ENCODE measurements at places on chromosomes 7 and 10.

DNA sequence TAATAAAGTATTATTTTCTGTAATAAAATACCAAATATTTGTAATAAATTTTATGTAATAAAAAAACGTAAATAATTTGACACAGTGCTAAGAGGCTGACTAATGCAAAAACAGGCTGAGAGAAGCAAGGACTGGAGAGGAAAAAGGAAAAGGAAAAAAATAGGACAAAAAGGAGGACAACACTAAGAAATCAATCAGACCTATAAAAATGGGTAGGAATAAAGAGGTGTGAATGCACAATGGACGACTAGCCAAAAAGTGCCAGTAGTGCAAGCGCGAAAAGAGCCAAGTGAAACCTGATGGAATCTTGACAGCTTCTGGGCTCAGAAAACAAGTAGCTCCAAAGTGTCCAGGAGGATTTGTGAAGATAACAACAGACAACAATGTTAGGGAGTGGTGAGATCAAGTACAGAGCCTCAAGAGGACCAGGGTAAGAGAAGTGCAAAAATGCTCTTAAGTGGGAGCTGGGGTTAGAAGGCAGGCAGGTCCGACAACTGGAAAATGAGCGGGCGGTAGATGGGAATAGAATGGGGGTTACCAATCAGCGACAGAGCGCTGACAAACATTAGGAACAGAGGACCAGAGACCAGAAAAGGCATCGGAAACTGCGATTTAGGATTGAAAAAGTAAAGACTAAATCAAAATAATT, 1.2 kb downstream of the BRAF start:
- DNase-seq, result no peak

DNA sequence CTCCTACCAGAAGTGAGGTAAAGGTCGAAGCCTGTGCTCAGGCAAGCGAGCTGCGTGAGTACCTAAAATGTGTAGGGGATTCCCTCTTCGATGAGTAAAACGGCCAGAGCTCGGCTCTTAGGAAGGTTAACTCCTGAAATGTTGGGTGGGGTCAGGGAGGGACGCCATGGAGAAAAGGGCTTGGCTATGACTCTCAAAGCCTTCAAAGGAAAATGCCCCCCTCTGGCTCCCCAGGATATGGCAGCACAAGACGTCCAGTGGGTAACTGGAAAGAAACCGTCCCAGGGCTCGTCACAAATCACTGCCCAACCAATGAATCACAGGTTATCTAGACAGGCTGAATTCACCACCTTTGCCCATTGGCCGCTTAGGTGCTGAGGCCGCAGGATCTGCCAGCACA, 58.0 kb downstream of the CALML3 start:
- no peak for DNase-seq

- DNase-seq, result no peak
Observed at GRCh38 chr10:75803121-75803520, 371.7 kb downstream of the LRMDA start.

GRCh38 chr7:157339777-157340677, 3.2 kb downstream of the DNAJB6 start:
- no peak for DNase-seq

GRCh38 chr7:636396-636795, 90.1 kb upstream of the DNAAF5 start:
- no peak for DNase-seq

GRCh38 chr10:59006511-59007306, 169.7 kb upstream of the PHYHIPL start:
- no peak for DNase-seq

DNA sequence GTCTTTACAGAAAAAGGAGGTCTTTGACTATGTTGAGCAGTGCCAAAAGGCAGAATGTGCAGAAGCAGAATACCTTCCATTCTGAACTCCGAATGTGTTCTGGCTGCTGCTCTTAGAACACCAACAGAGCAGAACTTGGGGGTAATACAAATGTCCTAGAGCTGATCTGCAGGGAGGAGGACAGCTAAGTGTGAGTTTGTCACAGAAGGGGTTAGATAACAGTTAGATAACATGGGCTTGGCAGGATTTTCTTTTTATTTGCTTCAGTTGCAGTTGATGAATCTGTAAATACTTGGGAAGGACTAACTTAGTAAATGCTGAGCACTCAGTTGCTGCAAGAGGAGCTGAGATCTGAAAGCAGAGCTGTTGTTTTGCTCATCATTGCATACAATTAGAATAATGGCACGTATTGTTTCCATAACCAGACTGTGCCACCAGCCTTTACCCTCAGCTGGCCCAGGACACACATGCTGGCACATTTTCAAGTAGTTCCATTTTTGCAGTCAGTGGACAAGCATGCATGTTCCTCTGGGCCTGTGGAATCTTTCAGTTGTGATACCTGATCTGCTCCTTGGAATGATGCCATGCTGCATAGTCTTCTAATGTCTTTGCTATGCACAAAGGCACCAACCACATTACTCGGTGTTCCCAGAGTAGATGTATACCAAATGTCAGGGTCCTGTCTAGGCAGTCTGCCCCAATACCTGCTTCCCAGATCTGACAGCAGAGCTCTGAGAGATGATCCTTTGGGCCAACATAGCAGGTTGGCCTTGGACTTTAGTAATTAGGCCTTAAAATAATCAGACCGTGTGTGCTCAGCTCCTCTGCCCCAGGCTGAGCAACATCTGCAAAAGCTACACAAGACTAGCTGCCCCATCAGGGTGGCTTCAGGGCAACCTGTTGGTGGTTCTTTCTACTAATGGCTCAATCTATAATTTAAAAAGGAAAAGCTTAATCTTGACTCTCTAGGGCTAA, 55.7 kb downstream of the GSDME start:
- no peak for DNase-seq

DNA sequence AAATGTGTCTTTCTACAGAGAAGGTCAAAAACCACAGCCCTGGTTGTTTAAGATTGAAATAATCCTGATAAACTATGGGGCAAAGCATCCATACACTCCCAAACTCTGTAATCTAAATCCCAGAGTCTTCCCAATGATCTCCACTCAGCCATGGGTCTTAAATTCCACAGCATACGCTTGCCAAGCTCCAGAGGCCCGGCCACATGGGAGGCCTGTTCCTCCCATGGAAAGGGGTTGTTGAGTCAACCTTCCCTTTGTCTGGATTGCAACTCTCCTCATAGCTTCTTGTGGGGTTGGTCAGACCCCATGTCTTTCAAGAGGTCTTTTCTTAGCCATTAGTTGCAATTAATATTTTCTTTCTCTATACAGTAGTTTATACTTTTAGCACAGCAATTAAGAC, 718 bp upstream of the STEAP4 start:
- no peak for DNase-seq

DNA sequence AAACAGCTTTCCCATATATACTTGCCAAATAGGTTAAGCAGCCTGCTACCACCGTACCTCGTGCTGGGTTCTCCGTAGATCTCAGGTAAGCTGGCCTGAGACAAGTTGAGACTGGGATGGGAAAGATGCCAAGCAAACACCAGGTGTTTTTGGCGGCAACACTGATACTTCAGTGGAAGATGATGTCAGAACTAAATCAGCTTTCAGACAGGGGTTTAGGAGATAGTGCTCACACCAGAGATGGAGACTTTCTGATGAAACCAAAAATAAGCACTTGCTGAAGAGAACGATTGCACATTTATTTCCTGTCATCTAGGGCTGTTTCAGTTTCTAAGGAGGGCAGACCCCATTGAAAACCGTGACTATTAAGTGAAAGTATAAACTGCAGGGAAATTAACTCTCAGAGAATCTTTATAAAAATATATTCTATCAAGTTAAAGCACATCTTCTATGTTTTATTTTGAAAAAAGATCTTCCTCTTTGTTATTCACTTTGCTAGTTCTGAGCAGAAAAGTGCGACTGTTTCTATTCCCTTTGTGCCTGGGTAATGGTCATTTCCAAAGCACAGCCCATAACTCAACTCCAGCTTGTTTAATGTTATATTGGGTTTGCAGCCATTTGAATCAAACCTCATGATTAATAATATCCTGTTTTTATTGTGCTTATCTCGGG, 149.9 kb downstream of the CPED1 start:
- DNase-seq, result no peak

- DNase-seq, result no peak
Observed at GRCh38 chr7:7641129-7641663, 644 bp downstream of the UMAD1 start.

GRCh38 chr10:107577221-107577620, 412.7 kb upstream of the SORCS1 start:
- DNase-seq, result no peak

- DNase-seq, result no peak
Observed at GRCh38 chr7:88280801-88281200, 25.9 kb downstream of the STEAP4 start.

DNA sequence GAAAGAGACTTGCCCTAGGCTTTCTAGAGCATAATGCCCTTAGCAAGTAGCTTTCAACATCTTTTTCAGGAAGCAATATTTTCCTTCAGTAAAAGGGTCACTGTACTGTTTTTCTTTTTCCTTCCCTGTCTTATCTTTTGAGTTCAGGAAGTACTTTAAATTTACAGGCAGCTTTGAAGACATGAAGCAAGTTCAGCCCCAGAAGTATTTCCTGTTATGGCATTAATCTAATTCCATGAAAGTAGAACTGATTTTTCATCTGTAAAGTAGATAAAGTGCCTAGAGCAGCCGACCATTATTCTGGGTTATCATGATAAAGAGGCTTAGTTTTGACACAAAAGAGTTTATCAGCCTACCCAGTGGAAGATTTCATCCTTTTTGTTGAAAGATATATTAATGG, 288.2 kb downstream of the ADK start:
- no peak for DNase-seq

- no peak for DNase-seq
Observed at GRCh38 chr7:55557666-55558188, 14.6 kb downstream of the VOPP1 start.

DNA sequence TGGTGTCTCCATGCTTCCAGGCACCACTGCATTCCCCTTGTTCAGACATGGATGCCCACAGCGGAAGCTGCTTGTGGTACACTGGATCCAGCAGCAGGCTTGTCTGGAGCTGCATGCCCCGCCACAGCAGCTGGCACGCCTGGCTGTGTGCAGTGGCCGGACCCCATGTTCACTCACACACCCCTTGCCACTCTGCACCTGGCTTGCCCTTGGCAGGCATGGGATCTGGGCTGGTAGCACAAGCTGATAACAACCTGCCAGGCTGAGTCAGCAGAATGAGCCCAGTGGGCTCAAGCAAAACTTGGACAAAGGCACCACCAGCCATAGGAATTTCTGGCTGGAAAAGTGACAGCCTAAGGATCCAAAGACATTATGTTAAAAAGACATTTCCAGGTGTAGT, 91.8 kb upstream of the TMEM168 start:
- DNase-seq, result no peak

DNA sequence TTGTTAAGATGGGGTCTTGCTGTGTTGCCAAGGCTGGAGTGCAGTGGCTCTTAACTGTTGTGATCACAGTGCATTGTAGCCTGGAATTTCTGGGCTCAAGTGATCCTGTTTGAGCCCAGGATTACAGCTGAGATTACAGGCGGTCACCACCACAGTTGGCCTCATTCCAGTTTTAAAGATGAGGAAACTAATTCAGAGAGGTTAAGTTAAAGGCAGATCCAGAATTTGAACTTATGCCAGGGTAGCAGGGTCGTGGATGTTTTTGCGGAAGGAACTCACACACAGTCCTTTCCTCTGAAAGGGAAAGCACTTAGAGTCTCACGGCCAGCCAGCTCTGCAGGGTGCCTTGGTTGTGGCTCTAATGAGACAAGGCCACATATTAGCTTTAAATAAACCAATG, 84.7 kb downstream of the MMRN2 start:
- DNase-seq, result no peak

GRCh38 chr10:52740913-52741675, 31.5 kb downstream of the MBL2 start:
- no peak for DNase-seq

- no peak for DNase-seq
Observed at GRCh38 chr10:30769361-30769760, 139.8 kb upstream of the LYZL2 start.

GRCh38 chr10:93993414-93993781, 333 bp upstream of the PLCE1 start:
- DNase-seq, result no peak

- no peak for DNase-seq
Observed at GRCh38 chr7:91242097-91242844, 22.0 kb upstream of the FZD1 start.

- no peak for DNase-seq
Observed at GRCh38 chr10:9898633-9899395, 1118.9 kb upstream of the CELF2 start.

GRCh38 chr7:51847461-51848134, 531.0 kb upstream of the COBL start:
- DNase-seq, result no peak

All from cerebellar nuclear complex (tissue), 1 donor.